ENCODE measurements at places on chromosomes 4 and X.
A peak's percentile ranks its signal among the peaks of the same experiment; 100 is the strongest.

GRCh38 chrX:22818061-22818460, 181.7 kb upstream of the DDX53 start:
- DNase-seq: no peak
- no peaks in the 10 kb centered on the region for H3K4me1 ChIP-seq
- no peaks in the 10 kb centered on the region for H3K27me3 ChIP-seq
- no peaks in the 10 kb centered on the region for H3K36me3 ChIP-seq
- no peak overlapping the region for H3K27ac ChIP-seq
- no peak overlapping the region for H3K4me3 ChIP-seq

DNA sequence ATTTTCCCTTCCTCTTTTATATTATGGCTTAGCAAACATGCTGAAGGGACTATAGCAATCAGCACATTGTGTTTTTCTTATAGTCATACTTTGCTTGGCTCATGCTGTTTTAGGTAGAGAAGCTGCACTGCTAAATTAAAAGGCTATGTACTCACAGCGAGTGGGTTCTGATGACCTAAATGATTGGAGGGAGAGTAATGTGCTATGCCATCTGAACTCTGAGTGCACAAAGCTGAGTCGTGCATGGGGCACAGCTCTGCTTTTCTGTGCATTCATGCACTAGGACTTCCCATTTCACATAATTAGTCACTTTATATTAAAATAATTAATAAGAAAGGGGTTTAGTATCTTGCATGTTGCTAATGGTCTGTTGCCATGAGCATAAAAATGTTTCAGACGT, 132.7 kb upstream of the ADGRL3 start:
- H3K4me3 ChIP-seq: no peak overlapping the region
- H3K36me3 ChIP-seq: no peaks in the 10 kb centered on the region
- no peaks in the 10 kb centered on the region for H3K4me1 ChIP-seq
- no peak overlapping the region for H3K27ac ChIP-seq

- H3K4me3 ChIP-seq: no peak overlapping the region
- H3K27ac ChIP-seq: no peak overlapping the region
- no peaks in the 10 kb centered on the region for H3K4me1 ChIP-seq
- H3K27me3 ChIP-seq: no peaks in the 10 kb centered on the region
Measured at GRCh38 chrX:73831500-73831899, 268.5 kb downstream of the CHIC1 start.

- peaks cover under 1% of the 10 kb centered on the region for H3K27me3 ChIP-seq
- H3K27ac ChIP-seq: no peak overlapping the region
- H3K4me3 ChIP-seq: peak overlapping the region; percentile 80
- peaks cover 34% of the 10 kb centered on the region for H3K4me1 ChIP-seq
- H3K36me3 ChIP-seq: no peaks in the 10 kb centered on the region
- no peak for DNase-seq
Measured at GRCh38 chrX:31265383-31265782, 193.5 kb upstream of the FTHL17 start.

- no peak overlapping the region for H3K27ac ChIP-seq
- H3K36me3 ChIP-seq: peaks cover 17% of the 10 kb centered on the region
- no peaks in the 10 kb centered on the region for H3K27me3 ChIP-seq
- no peak overlapping the region for H3K4me3 ChIP-seq
- no peaks in the 10 kb centered on the region for H3K4me1 ChIP-seq
Measured at GRCh38 chrX:53990171-53990570, 54.1 kb downstream of the PHF8 start.

GRCh38 chr4:106463622-106464021, 95.0 kb upstream of the GIMD1 start:
- no peak overlapping the region for H3K4me3 ChIP-seq
- no peak for DNase-seq
- H3K4me1 ChIP-seq: no peaks in the 10 kb centered on the region
- no peaks in the 10 kb centered on the region for H3K36me3 ChIP-seq

GRCh38 chr4:177444911-177445736, 2.9 kb upstream of the AGA start:
- H3K27ac ChIP-seq: peak overlapping the region; percentile 87
- H3K36me3 ChIP-seq: no peaks in the 10 kb centered on the region
- H3K4me1 ChIP-seq: peaks cover 19% of the 10 kb centered on the region
- DNase-seq: no peak
- H3K27me3 ChIP-seq: no peaks in the 10 kb centered on the region

GRCh38 chrX:24479924-24480323, 14.8 kb downstream of the PDK3 start:
- no peak for DNase-seq
- peaks cover 4% of the 10 kb centered on the region for H3K4me1 ChIP-seq
- peaks cover 4% of the 10 kb centered on the region for H3K36me3 ChIP-seq
- no peak overlapping the region for H3K27ac ChIP-seq
- no peaks in the 10 kb centered on the region for H3K27me3 ChIP-seq

DNA sequence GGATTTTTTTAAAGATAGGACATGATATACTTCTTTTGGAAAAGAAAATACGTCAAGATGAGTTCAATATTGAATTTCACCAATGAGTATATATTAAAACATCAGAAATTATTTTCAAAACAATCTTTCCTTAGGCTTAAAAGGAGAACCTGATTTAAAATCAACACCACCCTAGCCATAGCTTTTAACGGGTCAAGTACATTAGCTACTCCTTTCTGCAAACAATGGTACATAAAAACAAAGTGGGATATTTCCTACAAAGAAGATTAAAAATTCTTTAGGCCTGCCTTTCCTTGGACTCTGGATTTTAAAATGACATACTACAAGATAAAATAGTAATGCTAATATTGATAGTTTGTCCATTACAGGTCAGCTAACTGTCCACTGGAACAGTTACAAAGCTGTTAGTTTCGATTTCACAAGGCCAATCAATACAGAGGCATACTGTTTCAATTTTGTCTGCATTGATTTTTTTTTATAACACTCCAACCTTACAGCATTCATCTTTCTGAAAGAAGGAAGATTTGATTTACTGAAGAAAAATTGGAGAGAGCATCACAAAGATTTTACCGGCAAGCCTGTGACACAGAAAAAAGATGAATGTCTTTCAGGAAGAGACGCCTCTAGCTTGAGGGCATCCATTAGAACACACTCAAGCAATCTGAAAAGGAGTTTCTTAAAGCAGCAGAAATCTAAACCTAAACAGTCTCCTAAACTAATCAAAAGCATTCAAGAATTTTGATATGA, 97.2 kb downstream of the MAB21L2 start:
- no peak overlapping the region for H3K4me3 ChIP-seq
- DNase-seq: no peak
- H3K27me3 ChIP-seq: no peaks in the 10 kb centered on the region
- peak overlapping the region; percentile 29 for H3K27ac ChIP-seq
- H3K36me3 ChIP-seq: no peaks in the 10 kb centered on the region

DNA sequence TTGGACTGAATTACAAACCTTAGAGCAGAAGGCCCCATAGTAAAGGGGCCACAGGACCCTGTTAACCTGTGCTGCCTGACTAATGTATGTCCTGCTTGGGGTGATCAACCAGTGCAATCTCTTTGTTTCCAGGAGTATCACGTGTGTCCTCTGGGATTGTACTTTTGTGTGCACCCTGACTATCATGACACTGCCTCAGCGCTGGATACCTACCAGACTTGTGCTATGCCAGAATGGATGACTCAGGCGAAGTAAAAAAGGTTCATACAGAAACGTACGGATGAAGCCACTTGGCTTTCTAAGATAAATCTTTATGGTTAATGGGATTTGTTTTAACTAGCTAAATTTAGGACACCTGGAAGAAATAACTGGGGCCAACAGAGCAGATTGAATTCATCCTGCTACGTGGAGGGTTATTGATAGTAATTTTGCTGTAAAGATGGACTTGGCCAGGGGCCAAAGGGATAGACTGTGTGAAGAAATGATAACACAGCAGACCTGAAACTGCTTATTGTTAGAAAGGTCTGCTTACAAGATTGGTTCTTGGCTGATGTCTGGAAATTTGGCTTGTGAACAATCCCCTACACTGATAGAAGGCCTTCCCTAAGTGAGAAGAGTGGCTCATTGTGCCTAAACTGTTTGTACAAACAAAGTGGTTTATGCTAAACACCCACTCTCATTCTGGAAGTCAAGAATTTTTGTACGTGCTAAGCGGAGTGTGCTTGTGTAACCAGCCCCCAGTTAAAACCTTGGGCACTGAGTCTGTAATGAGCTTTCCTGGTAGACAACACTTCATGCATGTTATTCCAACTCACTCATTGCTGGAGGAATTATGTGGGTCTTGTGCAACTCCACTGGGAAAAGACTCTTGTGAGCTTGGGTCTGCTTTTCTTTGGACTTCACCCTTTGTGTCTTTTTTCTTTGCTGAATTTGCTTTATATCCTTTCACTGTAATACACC, 750.5 kb upstream of the HTR2C start:
- H3K27me3 ChIP-seq: no peaks in the 10 kb centered on the region
- H3K4me3 ChIP-seq: no peak overlapping the region
- DNase-seq: no peak
- H3K27ac ChIP-seq: no peak overlapping the region
- no peaks in the 10 kb centered on the region for H3K4me1 ChIP-seq

DNA sequence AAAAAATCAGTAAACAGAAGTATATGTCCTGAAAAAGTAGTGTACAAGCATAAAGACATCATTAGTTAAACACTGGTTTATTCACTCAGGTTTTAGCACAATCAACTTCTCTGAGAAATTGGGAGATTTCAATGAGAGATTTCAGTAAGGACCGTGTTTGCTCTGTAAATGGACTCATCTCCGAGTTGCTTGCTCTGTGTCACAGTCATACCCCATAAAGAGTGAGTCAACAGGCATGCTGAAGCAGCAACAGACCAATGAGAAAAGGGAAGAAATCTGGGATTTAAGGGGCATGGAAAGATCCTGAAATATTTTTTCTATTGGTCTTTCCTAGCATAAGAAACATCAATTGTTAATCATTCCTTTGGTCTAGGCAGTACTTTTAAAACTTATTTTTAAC, 4.7 kb downstream of the GLUD2 start:
- no peak for DNase-seq
- H3K4me1 ChIP-seq: peaks cover 4% of the 10 kb centered on the region
- no peaks in the 10 kb centered on the region for H3K27me3 ChIP-seq
- H3K4me3 ChIP-seq: no peak overlapping the region
- no peak overlapping the region for H3K27ac ChIP-seq

DNA sequence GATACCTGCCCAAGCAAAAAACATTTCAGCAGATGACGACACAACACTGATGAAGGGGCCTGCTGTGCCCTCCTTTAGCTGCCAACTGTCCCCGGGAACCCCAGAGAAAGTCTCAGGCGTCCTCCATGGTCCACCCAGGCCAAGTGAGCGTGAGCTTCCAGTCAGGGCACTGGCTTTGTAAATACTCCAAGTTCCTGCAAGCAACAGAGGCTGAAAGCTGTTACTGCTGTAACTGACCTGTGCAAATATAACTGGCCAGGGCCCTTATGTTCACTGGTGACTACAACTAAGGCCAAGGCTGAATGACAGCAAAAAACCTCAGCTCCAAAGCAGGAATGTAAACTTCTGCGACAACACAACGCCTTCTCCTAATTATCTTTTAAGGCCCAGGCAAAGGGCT, 8.2 kb downstream of the WDR1 start:
- no peak overlapping the region for H3K4me3 ChIP-seq
- peaks cover 18% of the 10 kb centered on the region for H3K4me1 ChIP-seq
- no peaks in the 10 kb centered on the region for H3K27me3 ChIP-seq
- H3K36me3 ChIP-seq: peaks cover 33% of the 10 kb centered on the region

DNA sequence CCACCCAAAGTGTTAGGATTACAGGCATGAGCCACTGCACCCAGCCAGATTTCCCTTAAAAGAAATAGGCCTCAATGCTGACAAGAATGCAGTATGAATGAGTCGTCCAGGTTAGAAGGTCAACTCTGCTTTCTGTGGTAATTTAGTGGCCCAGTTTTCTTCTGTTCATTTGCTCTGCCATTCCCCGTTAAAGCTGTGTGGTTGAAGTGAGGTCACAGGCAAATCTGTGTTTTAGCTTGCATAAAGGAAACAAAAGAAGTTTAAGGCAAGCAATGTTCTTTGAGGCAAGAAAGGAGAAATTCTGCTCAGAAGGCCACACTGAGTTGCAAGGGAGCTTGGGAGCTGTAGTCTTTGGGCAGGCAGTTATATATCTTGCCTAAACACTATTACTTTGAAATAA, 176.8 kb downstream of the LARP7 start:
- H3K27me3 ChIP-seq: peaks cover 9% of the 10 kb centered on the region
- H3K4me3 ChIP-seq: no peak overlapping the region
- no peak for DNase-seq
- H3K27ac ChIP-seq: no peak overlapping the region
- no peaks in the 10 kb centered on the region for H3K36me3 ChIP-seq

GRCh38 chr4:78517050-78517652, 34.4 kb upstream of the ANXA3 start:
- H3K27me3 ChIP-seq: no peaks in the 10 kb centered on the region
- H3K4me3 ChIP-seq: no peak overlapping the region
- H3K4me1 ChIP-seq: no peaks in the 10 kb centered on the region
- DNase-seq: no peak
- H3K36me3 ChIP-seq: peaks cover 19% of the 10 kb centered on the region

DNA sequence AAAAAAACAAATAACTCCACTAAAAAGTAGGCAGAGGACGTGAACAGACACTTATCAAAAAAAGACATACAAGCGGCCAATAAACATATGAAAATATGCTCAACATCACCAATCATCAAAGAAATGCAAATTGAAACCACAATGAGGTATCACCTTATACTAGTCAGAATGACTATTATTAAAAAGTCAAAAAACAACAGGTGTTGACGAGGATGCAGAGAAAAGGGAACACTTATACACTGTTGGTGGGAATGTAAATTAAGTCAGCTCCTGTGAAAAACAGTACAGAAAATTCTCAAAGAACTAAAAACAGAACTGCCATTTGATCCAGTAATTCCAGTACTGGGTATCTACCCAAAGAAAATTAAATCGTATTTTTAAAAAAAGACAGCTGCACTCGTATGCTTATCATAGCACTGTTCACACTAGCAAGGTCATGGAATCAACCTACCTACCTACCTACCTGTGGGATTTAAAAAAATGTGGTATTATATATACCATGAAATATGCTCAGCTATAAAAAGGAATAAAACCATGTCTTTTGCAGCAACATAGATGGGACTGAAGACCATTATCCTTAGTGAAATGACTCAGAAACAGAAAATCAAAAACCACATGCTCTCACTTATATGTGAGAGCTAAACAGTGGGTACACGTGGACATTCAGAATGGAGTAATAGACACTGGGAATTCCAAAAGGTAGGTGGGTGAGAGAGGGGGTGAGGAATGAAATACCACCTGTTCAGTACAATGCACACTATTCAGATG, 24.8 kb upstream of the PTPN13 start:
- H3K4me3 ChIP-seq: no peak overlapping the region
- H3K36me3 ChIP-seq: no peaks in the 10 kb centered on the region
- H3K4me1 ChIP-seq: peaks cover 14% of the 10 kb centered on the region
- H3K27ac ChIP-seq: no peak overlapping the region
- peaks cover 39% of the 10 kb centered on the region for H3K27me3 ChIP-seq
